ENCODE measurements at places on chromosomes 1 and 21.

GRCh38 chr21:39453571-39454179 is 1.9 kb downstream of the SH3BGR start:
- DNase-seq, result no peak

- no peak for DNase-seq
These were observed 244.6 kb upstream of the MAP1LC3C start for GRCh38 chr1:242243472-242243871.

GRCh38 chr1:8328271-8328670 is 10.4 kb downstream of the SLC45A1 start:
- no peak for DNase-seq

DNA sequence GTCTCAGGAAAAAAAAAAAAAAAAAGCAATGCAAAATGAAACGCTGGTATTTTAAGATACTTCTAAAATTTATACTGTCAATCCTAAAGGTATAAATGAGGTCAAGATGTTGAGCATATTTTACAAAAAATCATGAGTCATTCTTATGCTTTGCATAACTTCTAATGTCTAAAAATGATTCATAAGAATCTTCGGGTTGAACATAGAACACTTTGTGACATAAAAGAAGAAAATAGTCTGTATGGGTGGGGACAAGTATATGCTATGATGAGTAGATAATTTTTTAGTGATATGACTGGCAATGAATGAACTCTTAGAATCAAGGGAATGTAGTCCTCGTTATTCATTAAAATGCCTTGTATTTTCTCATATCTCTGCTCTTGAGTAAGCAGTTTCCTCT is 416.9 kb upstream of the USP24 start:
- DNase-seq, result no peak
